Umbilical cord (tissue), 2 donors: ENCODE measurements at places on chromosomes 16 and 17.
A peak's percentile ranks its signal among the peaks of the same experiment; 100 is the strongest.

DNA sequence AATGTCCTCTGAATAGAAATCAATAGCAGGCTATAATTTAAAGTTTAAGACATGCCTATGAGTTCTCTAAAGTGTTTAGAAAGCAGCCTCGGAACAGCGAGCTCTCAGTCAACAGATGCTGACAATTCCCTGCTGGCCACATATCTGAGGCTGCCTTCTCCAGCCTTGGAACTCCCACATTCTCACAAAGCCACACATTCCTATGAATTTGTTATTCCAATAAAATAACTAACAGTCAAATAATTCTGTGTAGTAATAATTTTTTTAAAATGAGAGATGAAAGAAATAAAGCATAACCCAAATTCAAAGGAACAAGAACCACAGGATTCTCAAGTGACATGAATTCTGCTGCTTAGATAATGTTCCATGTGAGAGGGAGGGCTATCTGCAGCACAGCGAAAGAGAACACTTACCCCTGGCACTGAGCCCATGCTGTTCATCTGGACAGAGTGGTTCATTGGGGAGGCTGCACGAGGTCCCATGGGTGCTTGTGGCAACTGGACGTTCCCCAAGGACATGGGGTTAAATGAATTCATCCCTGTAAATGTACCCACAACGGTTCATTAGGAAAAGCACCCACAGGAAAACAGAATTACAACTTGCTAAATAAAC is 56.9 kb upstream of the TRAP1 start:
- no peak for DNase-seq

GRCh38 chr16:53913920-53914319 is 210.0 kb downstream of the FTO start:
- DNase-seq: peak; percentile 60

- DNase-seq: no peak
These were observed 70.3 kb downstream of the DNAH9 start for GRCh38 chr17:11668618-11669017.

DNA sequence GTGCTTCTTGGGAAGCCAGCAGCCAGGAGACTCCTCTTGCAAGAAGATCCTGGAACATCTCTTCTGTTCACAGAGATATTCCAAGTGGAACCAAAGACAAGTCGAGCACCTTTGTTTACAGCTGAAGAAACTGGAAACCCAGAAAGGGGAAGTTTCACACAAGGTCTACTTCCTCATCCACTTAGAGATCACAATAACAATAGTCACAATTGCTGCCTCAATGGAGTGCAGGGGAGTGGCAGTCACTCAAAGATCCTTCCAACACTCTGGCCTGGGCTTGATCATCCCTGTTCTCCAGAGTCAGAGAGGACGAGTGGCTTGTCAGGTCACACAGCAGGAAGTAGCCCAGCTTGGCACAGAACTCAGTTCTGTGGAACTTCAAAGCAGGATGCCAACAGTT is 46.9 kb upstream of the SIAH1 start:
- no peak for DNase-seq
